ENCODE measurements at places on chromosomes 2 and 18. TPM values are rescaled to one million over a fixed set of nuclear protein-coding genes. Genes with fewer than 3 reads are reported as not detected.

GRCh38 chr2:226325526-226325925 is 474.1 kb downstream of the IRS1 start:
- H3K4me1 ChIP-seq = no peaks in the 10 kb centered on the region
- no peak overlapping the region for H3K4me3 ChIP-seq
- H3K27me3 ChIP-seq = no peaks in the 10 kb centered on the region
- no peak for DNase-seq
- no peak overlapping the region for H3K27ac ChIP-seq

DNA sequence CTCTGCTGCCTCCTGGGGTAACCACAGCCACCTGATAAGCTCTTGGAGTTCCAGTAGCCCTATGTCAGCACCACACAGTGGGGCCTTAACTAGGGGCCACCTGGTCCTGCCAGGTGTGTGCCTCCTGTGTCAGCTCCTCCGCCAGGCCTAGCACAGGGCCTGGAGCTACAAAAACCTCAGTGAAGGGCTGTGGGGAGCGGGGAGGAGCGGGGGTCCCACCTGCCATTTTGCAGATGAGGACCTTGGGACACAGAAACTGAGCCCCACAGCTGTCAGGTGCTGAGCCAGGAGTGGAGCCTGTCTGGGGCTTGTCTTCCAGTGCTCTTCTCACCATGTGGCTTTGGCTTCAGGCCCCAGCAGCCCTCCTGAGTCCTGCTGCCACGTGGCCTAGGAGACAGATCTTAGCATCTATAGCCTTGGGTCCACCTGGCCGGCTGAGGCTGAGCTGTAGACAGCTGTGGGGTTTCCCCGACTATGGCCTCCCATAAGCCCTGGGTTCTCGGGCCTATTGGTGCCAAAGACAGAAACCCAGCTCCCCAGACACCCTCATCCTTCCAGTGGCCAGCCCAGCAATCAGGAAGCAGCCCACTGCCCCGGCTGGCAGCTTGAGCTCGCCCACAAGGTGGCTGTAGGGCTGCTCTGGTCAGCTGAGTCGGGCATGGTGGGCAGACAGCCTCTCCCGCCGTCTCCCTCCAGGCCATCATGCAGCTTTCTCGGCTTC is 104.5 kb upstream of the MCFD2 start:
- DNase-seq = no peak
- peaks cover 14% of the 10 kb centered on the region for H3K36me3 ChIP-seq
- H3K4me3 ChIP-seq = no peak overlapping the region
- H3K27ac ChIP-seq = no peak overlapping the region

Gene SERPINB4
- not detected for total RNA-seq

DNA sequence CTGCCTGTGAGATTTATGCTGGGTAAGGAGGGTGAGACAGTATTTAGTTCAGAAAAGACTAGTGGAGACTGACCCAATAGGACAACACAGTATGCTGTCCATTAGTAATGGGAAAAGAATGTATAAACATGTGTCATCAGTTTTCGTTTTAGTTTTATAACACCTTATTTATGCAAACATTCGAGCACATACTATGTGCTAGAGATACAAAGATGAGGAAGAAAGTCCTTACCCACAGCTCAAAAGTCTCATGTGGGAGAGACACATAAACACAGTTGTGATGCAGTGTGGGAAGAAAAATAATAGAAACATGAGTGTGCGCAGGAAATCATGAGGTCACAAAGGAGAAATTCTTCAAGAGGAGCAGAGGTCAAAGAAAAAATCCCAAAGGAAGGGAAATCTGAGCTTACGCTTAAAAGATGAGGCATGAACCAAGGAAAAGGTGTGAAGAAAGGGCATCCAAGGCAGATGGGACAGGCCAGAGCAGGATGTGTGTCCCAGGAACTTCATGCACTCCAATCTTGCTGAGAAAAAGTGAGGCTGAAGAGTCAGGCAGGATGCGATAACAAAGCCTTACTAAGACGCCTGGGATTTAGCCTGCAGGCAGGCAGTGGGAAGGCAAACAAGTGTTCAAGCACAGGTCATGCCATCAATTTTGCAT is 8.1 kb downstream of the METTL21A start:
- H3K27ac ChIP-seq = no peak overlapping the region
- no peak overlapping the region for H3K4me3 ChIP-seq
- no peak for DNase-seq

GRCh38 chr18:56929886-56930285 is 217.0 kb upstream of the BOD1L2 start:
- no peaks in the 10 kb centered on the region for H3K27me3 ChIP-seq
- no peak overlapping the region for H3K4me3 ChIP-seq
- H3K27ac ChIP-seq = no peak overlapping the region
- H3K36me3 ChIP-seq = no peaks in the 10 kb centered on the region
- no peak for DNase-seq

Gene RAB12
- total RNA-seq = 13.5 TPM

DNA sequence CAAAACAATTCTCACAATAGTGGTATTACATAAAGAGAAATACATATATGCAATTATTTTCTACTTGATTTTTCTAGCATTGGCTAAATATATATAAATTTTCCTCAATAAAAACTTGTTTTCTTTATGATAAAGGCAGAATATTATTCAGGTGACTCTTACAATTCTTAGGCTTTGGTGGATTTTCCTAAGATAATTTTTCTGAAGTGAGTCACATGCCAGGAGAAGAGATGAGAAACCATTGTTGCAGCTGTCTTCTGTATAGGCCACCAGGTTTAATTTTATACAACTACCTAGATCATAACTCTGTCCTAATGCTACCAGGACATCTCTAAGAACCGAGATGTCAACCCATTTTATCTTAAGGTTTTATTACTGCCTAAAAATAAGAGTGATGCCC is 552.4 kb upstream of the CDH2 start:
- H3K27me3 ChIP-seq = no peaks in the 10 kb centered on the region
- no peak for DNase-seq
- no peaks in the 10 kb centered on the region for H3K36me3 ChIP-seq
- H3K4me3 ChIP-seq = no peak overlapping the region
- no peaks in the 10 kb centered on the region for H3K4me1 ChIP-seq

All from GM12878 (cell line).